ENCODE measurements at places on chromosomes 2 and 18. TPM values are rescaled to one million over a fixed set of nuclear protein-coding genes. Genes with fewer than 3 reads are reported as not detected.

DNA sequence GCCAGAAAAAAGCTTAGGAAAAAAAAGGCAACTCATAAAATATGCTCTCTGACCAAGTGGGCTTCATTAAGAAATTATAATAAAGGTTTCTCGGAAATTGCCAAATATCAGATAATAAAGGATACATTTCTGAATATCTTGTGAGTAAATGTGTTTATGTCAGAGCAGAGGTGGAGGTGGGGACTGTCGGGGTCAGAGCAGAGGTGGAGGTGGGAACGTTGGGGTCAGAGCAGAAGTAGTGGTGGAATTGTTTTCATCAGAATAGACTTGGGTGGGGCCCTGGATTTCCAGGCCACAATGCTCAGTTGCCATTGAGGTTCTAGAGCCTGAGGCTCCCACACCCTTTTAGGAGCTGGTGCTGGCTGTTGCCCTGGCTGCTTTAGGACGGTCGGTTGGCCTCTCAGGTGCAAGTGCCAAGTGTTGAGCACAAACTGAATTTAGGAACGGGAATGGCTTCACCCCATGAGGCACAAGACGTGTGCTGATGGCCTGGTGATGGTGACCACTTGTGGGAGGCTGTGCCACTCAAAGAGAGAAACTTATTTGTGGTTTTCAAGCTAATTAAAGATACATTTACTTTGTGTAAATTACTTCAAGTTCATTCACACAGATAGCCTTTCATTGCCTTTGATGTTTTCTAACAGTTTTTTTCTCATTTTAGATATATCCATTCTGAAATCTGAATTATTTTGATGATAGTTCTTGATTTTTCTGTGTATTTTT lies 131.5 kb downstream of the ATP9B start:
- peak; percentile 51 for DNase-seq

GRCh38 chr2:98664323-98664722 lies 55.9 kb downstream of the UNC50 start:
- no peak for DNase-seq

DNA sequence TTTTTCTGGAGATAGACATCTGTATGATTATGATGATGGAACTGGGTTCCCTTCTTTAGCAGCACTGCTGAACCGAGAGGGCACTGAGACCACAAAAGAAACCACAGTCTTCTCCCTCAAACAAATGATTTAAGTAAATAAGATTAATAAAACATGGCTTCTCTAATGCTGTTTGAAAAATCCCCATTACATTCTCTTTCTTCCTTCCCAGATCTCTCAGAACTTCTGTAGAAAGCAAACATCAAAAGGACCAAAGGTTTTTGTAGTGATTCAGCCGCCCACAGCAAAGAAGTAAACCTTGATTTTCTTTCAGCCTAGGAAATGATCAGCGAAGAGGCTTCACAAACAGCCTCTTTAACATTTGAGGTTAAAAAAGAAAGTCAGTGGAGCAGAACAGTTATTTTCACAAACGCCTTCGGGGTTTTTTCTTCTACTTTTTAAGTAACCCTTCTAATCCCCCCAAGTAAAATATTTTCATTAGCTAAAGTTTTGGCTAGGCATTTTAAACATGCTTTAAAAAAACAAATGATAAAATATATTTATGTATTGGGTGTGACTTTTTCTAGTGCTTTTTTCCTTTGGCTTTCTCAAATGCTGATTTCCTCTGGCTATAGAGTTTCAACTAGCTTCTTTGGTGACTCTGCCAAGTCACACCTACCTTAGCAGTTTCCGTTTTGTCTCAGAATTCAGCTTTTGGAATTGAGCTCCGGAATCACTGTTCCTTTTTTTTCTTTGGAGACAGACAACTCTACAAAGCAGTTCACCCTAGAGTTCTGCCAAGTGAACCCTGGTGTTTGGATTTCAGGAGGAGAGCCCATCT lies 89.6 kb downstream of the UPP2 start:
- DNase-seq = peak; percentile 22

DNA sequence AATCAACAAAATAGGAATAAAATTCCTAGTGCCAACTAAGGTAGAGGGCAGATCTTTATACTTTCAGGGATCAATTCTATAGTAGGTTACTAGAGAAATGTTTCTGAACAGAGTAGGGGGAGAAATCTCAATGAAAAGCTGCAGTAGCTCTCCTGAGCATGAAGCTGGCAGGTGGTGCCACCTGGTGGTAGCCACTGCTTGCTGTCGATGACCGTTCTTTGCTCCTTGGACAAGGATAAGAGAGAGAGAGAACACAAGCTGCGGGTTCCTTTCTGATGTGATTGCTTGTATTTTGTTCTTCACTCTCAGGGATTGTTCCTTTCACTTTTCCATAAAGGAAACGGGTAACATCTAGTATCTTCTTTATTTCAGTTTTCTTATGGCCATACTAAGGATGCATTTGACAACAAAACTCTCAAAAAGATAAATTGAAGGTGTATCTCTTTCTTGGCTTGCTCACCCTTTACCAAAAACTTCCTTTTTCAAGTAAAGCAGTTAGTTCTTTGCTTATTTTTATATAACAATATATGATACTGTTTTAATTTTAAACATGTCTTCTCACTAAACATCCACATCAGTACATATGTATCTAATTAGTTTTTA lies 18.6 kb upstream of the MRPL19 start:
- DNase-seq = peak; percentile 81

DNA sequence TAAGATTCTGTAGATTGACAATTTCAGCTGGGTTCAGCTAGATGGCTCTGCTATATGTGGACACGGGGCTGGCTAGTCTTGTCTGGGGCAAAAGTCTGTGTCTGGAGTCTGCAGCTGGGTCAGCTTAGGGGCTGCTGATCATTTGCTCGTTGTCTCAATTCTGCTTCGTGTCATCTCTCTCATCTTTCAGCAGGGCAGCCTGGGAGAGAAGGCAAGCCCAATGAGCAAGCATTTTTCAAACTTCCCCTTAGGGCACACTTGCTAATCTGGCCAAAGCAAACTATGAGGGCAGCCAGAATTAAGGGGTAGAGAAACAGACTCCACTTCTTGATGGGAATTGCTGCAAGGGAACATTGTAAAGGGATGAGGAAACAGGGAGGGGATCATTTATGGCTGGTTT lies 462.6 kb downstream of the SLC4A3 start:
- DNase-seq = no peak

DNA sequence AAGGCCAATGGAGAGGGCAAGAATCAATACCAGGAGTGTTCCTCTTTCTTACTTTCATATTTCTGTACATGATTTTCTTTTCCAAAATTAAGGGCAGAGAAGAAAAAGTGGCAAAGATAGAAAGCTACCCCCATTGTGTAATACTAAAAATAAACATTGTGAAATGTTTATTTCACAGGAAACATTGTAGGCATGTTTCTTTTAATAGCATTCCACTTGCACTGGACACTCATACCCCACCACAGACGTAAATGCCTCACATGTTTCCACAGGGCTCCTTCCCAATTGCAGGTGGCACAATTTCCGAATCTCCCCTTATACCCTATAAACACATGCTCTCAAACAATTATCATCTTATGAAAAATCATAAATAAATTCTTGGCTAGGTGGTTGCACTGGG lies 645.1 kb upstream of the SETBP1 start:
- DNase-seq = no peak

DNA sequence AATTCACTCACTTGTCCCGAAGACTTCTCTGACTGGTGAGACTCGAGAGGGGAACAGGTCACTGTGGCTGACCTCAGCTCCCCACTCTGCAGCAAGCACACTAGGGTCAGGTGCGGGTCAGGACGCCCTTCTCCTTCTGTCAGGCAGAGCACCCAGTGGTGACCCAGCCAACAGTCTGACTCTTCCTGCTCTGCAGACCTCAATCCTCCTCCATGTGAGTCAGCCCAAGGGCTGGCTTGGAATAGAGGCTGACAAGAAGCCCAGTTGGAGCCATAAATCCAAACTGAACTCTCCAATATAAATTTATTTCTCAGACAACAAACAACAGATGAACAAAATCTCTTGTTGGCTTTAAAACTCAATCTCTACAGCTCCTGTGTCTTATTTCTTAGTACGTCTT lies 253.1 kb downstream of the SH3BP4 start:
- no peak for DNase-seq

DNA sequence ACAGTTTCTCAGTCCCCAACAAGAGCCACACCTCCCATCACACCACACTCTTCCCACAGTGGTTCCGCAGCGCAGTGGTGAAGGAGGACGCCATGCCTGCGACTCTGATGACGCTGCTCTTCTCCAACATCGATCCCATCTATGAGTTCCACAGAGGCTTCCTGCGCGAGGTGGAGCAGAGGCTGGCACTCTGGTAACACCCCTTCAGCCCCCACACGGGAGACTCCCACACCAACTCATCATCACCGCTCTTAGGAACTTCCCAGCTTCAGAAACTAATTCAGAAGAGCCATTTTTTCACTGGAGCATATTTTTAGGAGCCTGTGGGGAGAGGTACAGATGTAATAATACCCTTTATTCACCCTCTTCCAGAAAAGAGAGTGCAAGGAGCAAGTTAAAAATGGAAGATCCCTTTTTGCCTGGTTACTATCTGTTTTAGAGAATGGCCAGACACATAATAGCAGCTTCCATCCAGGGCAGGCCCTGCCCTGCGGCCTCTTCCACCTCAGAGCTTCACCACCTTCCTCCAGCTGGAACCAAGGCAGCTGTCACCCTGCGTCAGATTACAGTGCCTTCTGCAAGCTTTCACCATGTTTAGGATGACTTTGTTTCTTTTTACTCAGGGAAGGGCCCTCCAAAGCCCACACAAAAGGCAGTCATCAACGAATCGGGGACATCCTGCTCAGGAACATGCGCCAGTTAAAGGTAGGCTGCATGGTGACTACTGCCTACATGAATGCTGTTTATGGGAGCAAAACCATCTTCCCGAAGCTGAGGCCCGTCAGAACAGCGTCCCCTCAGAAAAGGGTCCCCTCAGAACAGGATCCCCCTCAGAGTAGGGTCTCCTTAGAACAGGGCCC lies 44.9 kb downstream of the STK25 start:
- no peak for DNase-seq

DNA sequence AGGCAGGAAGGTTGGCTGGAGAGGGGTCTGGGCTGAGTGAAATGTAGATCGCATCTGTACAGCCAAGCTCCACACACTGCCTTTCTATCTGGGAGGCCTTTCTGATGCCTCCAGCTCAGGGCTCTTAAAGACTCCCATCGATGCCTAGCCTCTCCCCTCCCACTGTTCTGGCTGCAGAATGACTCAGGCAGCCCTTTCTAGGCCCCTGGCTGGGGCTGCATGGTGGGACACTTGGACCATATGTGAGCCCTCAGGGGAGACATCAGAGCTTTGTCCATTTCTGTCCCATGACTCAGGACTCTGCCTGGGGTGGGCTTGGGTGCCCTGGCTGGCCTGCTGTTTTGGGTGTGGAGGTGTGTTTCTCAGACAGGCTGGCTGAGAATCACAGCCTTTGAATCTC lies 101.3 kb downstream of the CELF4 start:
- no peak for DNase-seq

DNA sequence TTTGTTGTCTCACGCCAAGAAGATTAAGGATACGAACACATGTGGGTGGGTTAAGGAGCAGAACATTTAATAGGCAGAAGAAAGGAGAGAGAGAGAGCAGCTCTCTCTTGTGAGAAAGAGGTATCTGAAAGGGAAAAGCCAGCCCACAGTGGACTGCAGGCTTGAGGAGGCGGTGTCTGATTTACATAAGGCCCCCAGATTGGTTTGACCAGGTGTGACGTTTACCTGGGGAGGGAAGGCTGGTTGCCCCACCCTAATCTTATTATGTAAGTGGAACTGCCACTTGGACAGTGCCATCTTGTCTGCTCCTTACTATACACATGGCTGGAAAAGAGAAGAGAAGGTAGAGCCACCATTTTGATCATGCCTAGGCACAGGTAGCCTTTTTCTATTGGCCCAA lies 189.2 kb downstream of the NCK2 start:
- DNase-seq = no peak

- DNase-seq = no peak
These were observed 106.8 kb downstream of the ALPK2 start for GRCh38 chr18:58522132-58522531.

DNA sequence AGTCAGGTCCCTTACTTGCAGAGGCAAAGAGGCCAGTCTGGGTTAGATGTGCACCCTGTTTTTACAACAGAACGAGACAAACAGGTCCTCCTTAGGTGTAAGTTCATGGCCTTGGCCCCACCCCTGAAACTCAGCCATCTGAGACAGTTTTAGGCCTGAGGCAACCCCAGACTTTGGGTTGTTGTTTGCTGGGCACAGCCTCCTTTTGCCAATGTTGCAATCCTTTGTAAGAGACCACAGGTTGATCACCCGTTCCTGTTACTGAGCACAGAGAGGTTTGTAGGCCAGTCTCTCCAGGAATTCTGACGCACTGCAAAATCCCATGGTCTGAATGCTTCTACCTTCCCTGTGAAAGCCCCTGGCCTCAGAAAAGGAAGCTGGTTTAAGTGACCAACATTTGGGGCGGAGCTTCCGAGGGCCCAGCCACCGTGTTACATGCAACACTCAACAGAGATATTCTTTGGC lies 15.5 kb upstream of the IL1RN start:
- no peak for DNase-seq

DNA sequence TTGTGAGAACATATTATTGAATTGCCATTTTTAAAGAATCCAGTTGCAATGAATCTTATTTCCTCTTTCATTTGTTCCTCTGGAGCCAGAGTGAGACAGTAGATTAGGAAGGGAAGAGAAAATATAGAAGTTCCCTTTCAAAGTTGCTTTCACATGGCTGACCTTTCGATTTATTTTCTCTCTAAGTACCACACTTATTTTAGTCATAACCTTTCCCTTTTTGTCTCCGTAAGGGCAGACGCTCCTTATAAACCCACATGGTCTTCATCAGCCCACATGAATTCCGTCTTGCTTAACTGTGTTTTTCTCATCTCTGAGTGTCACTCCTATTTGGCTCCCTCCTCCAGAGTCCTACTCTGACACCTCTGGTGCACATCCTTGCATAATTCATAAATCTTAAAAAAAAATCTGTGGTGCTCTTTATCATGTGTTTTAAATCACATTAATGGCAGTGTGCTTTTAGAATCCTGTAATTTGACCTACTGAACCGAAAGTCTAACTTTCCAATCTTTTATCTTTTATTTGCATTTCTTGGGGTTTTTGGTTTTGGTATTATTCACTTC lies 38.5 kb upstream of the ZNF396 start:
- DNase-seq = no peak

DNA sequence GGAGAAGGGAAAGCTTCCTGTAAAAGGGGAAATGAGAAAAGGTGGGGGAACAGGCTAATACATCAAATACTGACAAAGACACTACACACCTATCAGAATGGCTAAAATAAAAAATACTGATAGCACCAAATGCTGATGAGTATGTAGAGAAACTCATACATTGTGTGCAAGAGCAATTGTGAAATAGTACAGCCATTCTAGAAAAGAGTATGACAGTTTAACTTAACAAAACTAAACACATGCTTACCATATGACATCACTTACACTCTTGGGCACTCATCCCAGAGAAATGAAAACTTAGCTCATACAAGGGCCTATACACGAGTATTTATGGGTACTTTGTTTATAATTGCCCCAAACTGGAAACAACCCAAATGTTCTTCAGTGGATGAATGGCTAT lies 53.4 kb downstream of the ZNF638 start:
- DNase-seq = peak; percentile 64

CENPA gene
- total RNA-seq = 7.8 TPM

PDE6D gene
- total RNA-seq = 19.6 TPM

C1QL2 gene
- not detected for total RNA-seq

RASGRP3 gene
- total RNA-seq = 138 TPM

MYO7B gene
- total RNA-seq = under 0.01 TPM

SPDYA gene
- 0.20 TPM for total RNA-seq

CROCC2 gene
- total RNA-seq = not detected
